Activated CD4-positive, alpha-beta T cell treated with anti-CD3 and anti-CD28 coated beads, Interleukin-2, amount 50 U/mL, for 24 hours (primary cell): ENCODE measurements at places on chromosomes 2 and 18.

- no peak for DNase-seq
These were observed 99.3 kb downstream of the C1QL2 start for GRCh38 chr2:119059287-119059686.

- no peak for DNase-seq
These were observed 516.6 kb upstream of the ZEB2 start for GRCh38 chr2:145036421-145037011.

DNA sequence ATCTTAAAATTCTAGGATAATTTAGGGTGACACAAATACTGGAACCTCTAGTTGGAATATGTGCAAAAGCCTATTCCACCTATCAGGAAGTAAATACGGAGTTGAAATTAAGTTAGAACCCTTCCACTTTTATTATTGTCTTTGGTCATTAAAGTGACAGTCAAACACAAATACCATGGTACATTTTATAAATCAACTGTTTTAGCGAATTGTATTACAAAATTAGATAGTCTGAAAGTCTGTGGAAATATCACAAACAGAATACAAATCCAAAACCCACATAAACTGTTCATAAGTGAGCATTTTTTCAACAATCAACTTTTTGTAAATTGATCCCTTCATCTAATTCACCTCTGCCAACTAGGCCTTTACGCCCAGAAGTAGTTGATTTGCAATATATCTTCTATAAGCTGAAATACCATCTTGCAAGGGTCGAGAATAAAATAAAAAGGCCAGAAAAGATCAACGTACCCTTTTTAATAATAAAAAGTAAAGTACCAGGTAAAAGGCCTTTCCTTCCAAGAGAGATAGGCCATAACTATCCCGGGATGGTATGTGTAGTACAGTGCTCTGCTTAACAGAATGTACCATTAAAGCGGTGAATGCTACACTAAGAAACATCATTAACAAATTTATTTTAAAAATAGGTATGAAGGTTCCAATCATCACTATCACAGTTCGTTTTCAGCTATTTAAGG lies 1.3 kb downstream of the USP34 start:
- DNase-seq, result no peak

DNA sequence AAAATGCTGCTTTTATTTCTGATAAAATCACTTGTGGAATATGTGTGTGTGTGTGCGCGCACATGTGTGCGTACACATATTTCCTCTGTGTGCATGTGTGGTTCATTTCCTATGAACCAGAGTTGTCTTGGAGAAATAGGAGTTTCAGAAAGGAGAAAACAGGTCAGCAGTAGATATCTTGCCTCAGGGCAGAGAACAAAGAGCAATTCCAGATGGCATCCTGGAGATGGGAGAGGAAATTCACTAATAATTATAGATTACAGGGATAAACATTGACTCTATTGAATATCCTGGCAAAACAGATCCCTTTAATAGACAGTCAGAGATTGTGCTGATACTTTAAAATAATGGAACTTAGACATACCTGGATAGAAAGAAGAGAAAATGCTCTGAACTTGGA lies 298.0 kb downstream of the TRIB2 start:
- no peak for DNase-seq

GRCh38 chr2:174635776-174636404 lies 38.3 kb upstream of the WIPF1 start:
- no peak for DNase-seq

DNA sequence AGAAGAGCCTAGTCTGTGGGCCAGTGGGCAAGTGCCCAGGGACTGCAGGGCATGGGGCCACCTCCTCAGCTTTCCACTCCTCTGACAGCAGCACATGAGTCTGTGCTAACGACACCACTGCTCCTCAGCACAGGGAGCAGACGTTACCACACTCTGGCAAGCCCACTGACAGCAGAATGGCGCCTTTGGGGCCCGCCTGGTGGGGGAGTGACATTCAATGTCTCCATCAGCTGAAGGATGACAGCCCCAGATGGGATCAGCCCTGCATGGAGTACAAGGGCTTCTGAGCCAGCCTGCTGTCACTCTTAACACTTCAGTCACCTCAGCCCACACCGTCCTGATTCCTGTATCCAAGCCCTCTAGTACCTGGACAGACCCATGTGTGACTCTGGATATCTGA lies 149.4 kb upstream of the SMAD2 start:
- no peak for DNase-seq

- DNase-seq, result peak; percentile 40
These were observed 36.1 kb upstream of the MRPL33 start for GRCh38 chr2:27735263-27735904.

DNA sequence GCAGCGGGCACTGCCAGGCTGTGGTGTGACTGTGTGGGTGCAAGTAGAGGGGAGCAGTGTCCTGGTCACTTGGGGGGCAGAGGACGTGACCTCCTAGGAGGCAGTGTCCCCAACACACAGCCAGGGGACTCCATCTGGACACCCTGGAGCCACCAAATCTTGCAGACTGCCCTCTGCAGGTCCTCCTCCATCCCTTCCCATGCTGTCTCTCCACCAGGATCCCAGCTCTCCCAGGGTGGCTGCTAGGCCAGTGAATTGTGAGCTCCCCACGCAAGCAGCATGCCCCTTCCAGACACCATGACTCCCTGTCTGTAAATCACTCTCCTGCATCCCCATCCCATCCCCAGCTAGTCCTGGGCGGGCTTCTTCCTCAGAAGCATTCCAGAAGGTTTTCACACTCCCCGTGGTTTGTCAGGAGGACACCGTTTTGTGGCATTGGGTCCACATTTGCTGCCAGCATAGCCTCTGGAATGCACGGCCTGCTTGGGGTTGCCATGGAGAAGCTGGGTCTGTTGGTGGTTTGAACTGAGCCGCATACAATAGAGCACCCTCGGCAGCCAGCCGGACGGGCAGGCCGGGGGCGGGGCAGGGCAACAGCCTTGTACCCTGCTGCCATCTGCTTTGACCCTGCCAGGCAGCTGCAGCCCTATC lies 210.7 kb downstream of the KLHL29 start:
- DNase-seq, result no peak

DNA sequence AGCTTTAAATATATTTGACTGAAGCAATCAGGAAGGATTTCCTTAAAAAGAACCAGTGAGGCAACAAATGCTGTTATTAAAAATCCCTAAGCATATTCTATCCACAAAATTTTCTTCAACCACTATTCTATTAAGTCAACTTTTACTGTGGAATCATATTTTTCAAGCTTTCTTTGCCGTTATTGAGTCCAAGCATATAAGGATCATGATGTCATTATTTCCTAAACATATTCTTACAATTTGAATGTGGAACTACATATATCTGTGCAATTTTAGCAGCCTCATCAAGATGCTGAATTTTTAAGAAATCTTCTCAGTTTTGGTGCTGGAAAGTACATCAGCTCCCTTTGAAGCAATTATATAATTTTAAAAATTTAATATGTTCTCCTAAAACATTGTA lies 5.6 kb downstream of the IFIH1 start:
- no peak for DNase-seq

DNA sequence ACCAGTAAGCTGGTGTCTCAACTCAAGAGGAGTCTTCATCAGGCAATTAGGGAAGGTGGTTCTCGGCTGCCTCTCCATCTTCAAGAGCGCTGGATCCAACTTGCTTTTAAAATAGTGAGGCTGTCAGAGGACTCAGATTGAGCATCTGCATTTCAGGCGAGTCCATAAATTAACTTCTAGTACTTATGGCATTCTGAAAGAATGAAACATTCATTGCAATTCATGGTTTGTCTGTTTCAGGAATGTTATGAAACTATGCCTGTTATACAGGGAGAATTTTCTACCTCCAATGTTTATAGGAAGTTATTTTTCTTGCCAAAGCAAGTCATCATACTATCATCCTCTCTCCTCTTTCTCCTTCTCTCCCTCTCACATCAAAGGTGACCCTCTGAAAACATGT lies 883.2 kb downstream of the SLC4A3 start:
- no peak for DNase-seq

GRCh38 chr2:171959998-171960397 lies 37.7 kb downstream of the HAT1 start:
- DNase-seq, result no peak

DNA sequence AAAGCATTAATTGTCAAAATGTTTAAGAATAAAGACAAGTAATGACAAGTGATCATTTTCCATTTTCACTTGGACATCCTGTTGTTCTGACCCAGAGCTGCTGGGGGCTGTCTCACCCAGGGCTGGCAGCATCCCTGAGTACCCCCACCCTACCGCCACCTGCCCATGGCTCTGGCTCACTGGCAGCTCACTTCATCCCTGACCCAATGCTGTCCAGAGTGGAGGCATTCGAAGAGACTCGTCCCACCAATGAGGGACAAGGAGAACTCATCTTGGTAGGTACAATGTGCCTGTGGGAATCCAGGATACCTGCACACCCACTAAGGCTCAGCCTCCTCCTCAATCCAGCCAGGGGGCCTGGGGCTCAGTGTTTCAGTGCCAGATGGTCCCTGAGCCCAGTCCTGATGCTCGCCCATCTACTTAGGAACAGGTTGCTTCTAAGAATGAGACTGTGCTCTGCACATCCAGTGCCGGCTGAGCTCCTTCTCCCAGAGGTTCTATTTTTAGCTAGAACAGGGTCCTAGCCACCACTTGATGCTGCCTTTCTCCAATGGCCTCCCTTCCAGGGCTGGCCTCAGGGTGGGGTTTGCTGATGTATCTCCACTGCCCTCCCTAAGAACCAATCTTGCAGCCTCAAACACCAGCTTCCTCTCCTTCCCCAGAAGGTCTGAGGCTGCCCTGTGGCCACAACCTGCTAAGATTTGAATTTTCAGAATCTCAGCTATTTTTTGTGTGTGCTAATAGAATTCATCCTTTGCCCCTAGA lies 53.7 kb downstream of the ADD2 start:
- no peak for DNase-seq

DNA sequence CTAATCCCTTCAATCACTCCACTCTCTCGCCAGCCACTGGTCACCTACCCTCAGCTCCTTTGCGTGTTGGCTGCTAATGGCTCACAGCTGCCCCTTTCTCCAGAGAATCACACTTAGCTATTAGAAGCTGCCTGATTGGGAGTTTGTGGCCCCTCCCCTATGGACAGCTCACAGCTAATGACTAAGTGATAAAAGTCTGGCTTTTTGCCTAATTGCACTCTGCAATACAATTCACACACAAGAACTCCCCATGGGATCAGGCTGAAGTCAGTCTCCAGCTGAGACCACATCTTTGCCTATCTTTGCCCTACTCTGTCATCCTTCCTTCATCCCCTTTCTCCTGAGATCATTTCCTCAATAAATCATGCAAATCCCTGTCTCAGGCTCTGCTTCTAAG lies 701.9 kb upstream of the RAB6C start:
- no peak for DNase-seq

GRCh38 chr2:158975271-158975921 lies 7.0 kb downstream of the TANC1 start:
- DNase-seq, result no peak

- no peak for DNase-seq
These were observed 93.8 kb upstream of the COPS8 start for GRCh38 chr2:236991874-236992273.

DNA sequence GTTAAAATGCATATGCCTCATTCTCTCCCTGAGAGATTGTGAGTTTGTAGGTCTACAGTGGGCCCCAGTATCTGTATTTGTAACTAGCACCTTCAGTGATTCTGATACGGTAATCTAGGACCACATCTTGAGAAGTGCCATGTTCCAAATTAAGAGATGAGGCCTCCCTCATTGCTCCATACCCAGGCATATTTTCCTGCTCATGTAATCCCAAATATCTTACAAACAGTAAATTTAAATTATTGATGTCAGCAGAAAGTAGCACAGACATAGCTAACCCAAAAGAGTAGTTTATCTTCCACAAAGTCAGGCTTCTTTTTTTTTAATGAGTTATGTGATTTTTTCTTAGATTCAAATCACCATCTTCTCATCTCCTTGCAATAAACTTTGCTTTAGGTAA lies 263.8 kb downstream of the SETBP1 start:
- no peak for DNase-seq

GRCh38 chr18:32773382-32773712 lies 524 bp upstream of the KLHL14 start:
- DNase-seq, result no peak

- no peak for DNase-seq
These were observed 68.5 kb downstream of the ETAA1 start for GRCh38 chr2:67465623-67466022.

DNA sequence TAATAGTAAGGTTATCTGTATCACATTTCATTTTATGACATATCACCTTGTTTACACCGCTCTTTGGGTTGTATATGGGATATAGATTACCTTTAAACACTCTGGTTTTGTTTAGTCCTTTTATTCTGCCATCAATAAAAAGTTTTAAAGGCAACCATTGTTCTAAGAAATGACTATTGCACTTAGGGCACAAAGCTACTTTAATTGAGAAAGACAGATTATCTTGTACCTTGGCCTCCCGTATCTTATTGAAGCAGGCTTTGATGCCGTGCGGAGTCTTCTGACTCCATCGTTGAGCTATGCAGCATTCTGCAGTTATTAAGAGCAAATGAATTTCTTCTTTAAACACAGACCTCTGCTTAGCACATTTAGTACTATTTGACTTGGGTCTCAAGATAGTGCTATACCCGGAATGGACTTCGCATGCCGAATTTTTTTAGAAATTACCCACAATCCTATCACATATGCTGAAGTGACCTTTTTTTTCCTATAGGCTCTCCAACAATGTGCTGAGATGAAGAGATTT lies 16.7 kb downstream of the PKDCC start:
- no peak for DNase-seq

GRCh38 chr2:43139501-43139900 lies 86.9 kb downstream of the ZFP36L2 start:
- DNase-seq, result no peak

DNA sequence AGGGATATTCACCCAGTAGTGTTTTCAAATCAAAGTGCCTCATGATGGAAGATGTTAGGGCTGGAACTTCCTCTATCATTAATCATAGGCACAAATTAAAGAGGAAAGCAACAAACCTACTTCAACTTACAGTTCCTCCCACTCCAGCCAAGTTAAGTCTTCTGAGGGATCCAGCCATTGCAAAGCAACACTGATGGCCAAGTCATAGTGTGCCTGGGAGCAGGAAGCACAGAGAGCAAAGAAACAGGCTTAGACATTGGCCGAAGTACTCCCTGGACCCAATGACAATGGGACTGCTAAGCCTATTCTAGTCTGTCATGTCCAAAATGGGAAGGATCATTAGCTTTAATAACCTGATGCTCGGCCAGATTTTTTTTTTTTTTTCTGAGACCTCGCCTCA lies 7.0 kb downstream of the C2orf80 start:
- DNase-seq, result no peak

GRCh38 chr18:31572368-31572767 lies 19.3 kb upstream of the TTR start:
- DNase-seq, result no peak

- DNase-seq, result no peak
These were observed 136.9 kb downstream of the HDAC4 start for GRCh38 chr2:239263669-239264491.

- no peak for DNase-seq
These were observed 390.9 kb upstream of the FANCL start for GRCh38 chr2:58631986-58632385.

DNA sequence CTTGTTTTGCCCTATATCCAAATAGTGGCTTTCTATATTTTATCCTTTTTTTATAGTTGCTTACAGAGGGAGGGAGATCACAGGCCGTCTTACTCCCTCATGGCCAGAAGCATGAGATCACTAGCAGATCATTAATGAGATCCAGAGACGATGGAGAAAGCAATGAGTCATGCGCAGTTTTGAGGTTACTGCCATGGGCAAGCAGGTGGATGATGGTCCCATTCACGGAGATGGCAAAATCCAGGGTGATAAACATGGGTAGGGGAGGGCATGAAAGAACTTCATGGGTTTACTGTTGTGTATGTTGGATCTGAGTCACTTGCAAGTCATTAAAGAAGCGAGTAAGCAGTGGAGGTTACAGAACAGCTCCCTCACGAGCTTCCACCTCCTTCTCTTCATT lies 60.4 kb downstream of the C18orf63 start:
- no peak for DNase-seq
